ENCODE measurements at places on chromosomes 2 and 18.
A peak's percentile ranks its signal among the peaks of the same experiment; 100 is the strongest.

GRCh38 chr2:122070241-122070731, 314.8 kb downstream of the TSN start:
- no peak for DNase-seq

DNA sequence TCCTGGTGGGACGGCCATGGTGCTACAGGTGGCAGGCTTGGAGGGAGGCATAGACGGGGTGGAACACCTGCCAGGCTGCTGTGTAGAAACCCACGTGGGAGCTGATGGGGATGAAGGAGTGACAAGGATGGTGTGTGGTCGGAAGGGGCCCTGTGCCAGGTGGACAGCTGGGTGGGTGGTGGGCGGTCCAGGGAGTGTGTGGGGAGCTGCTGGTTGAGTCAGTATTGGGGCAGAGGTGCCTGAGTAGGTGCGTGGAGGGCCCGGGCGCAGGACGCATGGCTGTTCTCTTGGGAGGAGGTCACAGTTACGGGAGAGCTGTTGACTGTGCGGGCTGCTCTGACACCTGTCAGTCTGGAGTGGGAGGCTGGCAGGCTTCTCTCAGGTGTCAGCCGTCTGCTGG, 12.6 kb upstream of the D2HGDH start:
- no peak for DNase-seq

- no peak for DNase-seq
Measured at GRCh38 chr2:101124643-101125366, 26.4 kb downstream of the TBC1D8 start.

GRCh38 chr2:3628241-3628679, 29.7 kb upstream of the ALLC start:
- no peak for DNase-seq

DNA sequence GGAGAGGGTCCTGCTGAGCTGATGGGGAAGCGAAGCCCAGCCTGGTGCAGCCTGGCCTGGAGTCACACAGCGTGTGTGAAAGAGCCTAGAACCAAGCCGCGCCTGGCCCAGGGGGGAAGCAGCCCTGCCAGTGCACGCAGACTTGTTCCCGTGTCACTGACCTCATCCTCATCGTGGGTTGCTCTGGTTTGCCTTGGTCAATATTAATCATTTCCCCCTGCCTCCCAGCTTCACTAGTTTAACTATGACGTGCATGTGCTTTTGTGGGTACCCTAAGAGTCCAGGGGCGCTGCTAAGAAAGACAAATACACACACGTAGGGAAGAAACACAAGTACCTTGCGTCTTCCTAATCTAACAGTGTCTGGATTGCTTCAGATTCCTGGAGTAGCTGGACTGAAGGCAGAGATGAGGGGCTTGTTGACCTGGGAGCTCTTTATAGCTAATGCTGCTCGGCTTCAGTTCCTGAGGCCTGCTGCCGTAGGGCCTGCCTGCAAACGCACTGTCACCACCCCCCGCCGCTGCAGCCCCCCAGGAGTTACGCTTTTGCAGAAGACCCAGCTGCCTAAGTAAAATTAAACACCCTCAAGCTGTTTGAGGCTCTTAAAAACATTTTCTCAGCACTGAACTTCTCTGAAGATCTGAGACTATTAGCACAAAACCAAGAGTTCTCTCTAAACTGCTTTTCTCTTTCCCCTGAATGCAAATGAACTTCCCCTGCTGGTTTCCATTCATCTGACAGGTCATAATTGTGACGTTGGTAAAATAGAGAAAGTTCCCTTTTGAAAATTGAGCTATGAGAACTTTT, 159.2 kb downstream of the FAM210A start:
- DNase-seq = peak; percentile 38

DNA sequence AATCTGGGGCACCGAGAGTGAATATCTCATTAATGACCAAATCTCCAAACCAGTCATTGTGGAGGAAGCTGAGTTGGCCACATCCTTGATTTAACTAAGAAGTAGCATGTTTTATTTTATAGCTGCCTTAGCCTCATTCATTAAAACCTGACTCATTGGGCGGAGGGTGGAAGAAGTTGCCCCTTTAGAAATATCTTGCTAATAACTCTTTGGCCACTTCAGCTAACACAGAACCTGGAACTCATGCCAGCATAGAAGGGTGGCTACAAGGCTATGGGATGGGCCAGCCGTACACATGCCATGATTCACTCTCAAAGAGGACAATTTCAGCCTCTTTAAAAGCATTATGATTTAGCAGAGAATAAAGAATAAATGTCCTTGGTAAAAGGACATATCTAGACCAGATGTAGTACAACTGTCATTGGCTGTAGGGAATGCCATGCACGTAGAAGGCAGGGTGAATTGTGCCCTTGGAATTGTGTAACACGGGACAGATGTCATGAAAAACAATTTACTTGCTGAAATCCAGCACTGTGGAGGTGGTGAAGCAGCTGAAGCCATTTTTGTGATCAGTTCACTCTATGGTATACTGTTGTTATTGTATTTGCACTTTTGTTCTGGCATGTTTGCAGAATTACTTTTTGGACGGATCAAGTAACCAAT, 330.0 kb downstream of the PLCL1 start:
- DNase-seq = no peak

- no peak for DNase-seq
Measured at GRCh38 chr2:106127776-106128268, 66.3 kb downstream of the UXS1 start.

- DNase-seq = no peak
Measured at GRCh38 chr18:77230645-77231044, 19.0 kb upstream of the GALR1 start.

DNA sequence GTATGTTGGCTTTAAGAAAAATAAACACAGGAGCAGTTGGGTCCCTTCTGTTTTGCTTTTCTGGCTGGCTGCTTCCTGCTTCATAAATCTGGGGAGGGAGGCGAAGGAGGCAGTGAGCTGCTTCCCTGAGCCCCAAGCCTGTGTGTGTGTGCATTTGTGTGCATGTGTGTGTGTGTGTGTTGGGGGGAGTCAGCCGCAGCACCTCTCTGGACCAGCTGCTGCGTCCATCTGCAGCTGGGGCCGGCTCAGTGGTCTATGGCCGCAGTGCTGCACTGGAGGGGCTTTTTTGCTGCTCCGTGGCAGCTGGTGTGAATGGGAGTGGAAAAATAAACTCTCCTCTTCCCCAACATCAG, 192.3 kb downstream of the RNF144A start:
- DNase-seq = no peak

All from CD4-positive, alpha-beta T cell treated with Interleukin-10 for 1 hour (primary cell).